ENCODE measurements at places on chromosomes 2 and 18.
A peak's percentile ranks its signal among the peaks of the same experiment; 100 is the strongest.

GRCh38 chr2:6937582-6937981, 20.4 kb downstream of the RNF144A start:
- no peak for DNase-seq

- peak; percentile 63 for DNase-seq
Measured at GRCh38 chr2:143110758-143111428, 18.3 kb upstream of the ARHGAP15 start.

DNA sequence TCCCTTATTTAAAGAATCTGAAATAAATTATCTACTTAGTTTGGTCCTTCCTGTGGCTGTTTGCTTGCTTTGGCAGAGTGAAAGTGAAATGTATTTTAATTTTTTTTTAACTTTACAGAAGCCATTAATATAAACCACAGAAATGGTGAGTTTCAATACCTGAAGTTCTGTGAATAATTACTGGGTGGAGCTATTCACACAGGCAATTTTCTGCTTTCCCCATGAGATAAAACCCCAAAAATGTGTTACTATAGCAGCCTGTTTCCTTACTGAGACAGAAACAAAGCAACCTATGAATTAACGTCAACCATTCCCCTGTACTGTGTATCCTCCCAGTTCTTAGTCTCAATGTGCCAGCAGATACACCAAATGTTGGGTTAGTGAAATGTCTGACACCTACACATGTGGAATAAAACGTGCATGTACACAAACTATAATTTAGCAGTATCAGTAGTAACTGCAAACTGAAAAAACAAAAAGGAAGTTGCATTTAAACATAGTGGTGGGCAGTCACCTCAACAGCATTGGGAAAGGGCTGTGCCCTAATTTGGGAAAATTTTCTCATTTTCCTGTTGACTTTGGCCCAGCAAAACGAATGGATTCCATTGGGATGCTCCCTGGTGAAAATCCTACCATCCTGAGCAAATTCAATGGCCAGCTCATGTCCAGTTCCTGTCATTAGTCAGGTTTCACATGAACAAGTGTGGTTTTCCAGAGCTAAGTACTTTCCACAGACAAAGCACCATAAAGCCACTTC, 73.1 kb upstream of the RMDN2 start:
- DNase-seq: no peak

- peak; percentile 87 for DNase-seq
Measured at GRCh38 chr2:70132244-70133126, 45.2 kb downstream of the PCBP1 start.

GRCh38 chr2:223954401-223954800, 2.9 kb upstream of the MRPL44 start:
- DNase-seq: peak; percentile 24
